ENCODE measurements at places on chromosomes 6 and 20. TPM values are rescaled to one million over a fixed set of nuclear protein-coding genes. Genes with fewer than 3 reads are reported as not detected.

Gene BFSP1
- total RNA-seq, result 7.5 TPM

Gene SAYSD1
- 17.3 TPM for total RNA-seq

Gene CCM2L
- not detected for total RNA-seq

Gene TTK
- total RNA-seq, result 6.7 TPM

Gene DSTN
- total RNA-seq, result 262 TPM

Gene SNHG17
- 7.1 TPM for total RNA-seq
